ENCODE measurements at places on chromosomes 2 and 18.

DNA sequence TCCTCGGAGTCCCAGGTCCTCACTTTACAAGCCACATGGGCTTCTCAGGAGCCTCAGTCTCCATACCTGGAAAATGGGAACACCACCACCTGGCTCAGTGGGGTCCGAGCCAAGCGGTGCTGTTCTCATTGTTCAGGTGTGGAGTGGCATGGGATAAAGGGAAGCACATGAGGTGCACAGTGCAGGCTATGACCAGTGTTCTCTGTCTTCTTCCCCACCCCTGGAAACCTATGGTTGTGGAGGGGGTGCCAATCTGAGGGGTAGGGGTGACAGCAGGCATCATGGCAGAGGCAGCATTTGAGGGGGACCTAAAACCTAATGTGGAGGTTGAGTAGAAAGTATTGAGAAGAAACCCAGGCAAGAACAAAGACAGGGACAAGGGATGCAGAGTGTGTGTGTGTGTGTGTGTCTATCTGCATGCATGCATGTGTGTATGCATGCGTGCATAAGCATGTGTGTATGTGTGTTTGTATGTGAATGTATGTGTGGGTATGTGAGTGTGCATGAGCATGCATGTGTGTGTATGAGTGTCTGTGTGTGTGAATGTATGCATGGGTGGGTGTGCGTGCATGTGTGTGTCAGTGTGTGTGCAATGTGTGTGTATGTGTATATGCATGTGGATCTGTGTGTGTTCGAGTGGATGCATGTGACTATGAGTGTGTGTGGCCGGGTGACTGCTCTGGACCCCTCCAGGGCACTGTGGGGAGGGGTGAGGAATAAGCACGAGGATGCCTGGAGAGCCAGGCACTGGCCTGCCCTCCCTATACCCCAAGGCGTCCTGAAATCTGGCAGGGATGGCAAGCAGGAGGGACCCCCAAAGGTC is 4.0 kb downstream of the KIF1A start:
- no peak for DNase-seq

DNA sequence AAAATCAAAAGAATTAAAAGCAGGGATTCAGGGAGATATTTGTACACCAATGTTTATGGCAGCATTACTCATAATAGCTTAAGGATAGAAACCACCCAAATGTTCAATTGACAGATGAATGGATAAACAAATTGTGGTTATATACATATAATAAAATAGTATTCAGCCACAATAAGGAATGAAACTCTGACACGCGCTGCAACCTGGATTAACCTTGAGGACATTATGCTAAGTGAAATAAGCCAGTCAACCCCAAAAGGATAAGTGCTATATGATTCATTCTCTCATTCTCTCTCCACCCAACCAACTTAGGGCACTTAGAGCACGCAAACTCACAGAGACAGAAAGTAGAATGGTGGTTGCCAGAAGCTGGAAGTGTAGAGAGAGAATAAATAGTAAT is 216.8 kb upstream of the SLC14A2 start:
- no peak for DNase-seq

GRCh38 chr2:30201990-30202389 is 29.3 kb upstream of the LBH start:
- no peak for DNase-seq

DNA sequence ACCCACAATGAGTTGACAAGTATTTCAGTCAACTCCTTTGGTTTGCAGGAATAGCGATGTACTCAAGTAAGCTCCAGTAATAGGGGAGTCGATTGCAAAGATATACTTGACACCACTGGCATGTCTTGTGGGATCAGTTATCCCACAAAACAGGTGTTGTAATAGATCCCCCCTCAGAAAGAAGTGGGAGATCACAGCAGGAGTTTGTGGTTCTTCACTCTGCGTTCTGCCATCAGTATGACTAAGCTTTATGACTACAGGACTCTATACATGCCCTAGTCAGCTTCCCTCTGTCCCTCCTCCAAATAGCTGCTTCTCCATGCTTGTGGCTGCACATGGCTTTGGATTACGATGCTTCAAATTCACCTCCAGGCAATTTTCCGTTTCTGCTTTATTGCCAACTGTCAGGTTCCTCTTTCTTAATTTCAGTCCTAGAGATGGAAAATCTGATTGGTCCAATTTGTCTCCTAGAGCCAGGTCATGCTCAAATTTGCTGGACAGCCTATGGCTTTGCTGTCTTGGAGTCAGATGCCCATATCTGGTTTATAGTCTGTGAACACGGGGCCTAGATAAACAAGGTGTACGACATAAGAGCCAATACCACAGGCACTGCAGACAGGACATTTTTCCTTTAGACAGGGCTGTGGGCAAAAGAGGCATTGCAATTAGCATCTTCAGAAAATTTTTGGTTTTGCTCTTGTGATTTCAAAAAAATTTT is 221.7 kb downstream of the PAX3 start:
- DNase-seq = no peak

DNA sequence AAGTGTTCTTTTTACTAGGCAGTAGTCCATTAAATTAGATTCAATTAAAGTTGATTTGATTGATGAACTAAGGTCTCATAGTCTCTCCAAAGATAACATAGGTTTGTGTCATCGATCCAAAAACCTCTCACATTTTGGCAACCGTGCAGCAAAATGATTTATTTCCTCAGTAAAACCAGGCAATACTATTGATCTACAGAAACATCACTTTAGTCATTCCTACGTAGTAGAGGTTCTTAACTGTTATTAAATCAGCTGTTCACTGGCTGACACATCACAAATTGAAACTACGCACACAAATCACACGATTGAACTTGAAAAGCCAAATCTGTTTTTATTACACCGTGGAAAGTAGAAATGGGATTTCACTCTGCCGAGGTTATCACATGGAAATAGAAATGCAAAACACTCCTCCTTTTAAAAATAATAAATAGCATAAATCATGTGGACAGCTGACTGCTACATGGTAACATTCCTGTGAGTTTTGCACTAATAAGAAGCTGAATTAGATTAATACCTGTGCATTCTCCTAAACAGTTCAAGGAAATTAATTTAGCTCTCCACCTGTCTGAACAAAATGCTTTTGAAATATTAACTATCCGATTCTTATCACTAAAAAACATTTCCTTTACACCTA is 262.5 kb downstream of the CDH20 start:
- no peak for DNase-seq
